ENCODE measurements at places on chromosomes 3 and 15.

DNA sequence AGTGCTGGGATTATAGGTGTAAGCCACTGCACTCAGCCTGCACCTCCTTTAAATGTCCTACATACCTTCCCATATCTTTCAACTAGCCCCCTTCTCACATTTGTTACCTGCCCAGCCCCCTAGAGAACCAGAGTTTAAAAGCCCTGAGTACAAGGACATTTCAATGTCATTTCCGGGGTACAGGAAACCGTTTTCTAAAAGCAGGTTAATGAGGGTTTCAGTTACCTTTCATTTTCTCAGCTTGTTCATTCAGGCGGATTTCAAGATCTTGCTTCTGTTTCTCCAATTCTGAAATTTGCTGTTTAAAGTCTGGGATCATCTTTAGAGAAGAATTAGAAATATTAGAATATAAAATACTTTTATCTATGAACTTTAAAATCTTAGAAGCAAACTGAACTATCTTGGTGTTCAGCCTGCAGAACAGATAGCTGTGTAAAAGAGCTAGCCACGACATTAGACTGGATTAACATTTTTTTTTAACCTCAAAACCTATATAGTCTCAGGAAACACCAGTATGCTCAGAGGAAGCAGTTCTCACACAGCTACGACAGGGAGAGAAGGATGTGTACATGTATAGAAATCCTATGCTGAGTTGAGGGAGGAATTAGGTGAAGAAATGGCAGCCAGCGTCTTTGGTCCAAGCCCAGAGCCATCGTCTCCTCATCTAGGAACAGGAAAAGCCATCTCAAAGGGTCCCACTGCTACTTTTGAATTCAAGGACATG is 29.9 kb upstream of the GNB5 start:
- DNase-seq: no peak

GRCh38 chr3:46626039-46626438 is 13.7 kb downstream of the FAM240A start:
- no peak for DNase-seq

GRCh38 chr3:126546549-126547239 is 12.0 kb downstream of the C3orf22 start:
- no peak for DNase-seq

GRCh38 chr15:52050416-52050815 is 31.4 kb downstream of the MAPK6 start:
- DNase-seq: peak; percentile 62

- peak; percentile 34 for DNase-seq
These were observed 35.0 kb downstream of the CTSH start for GRCh38 chr15:78909791-78910228.

DNA sequence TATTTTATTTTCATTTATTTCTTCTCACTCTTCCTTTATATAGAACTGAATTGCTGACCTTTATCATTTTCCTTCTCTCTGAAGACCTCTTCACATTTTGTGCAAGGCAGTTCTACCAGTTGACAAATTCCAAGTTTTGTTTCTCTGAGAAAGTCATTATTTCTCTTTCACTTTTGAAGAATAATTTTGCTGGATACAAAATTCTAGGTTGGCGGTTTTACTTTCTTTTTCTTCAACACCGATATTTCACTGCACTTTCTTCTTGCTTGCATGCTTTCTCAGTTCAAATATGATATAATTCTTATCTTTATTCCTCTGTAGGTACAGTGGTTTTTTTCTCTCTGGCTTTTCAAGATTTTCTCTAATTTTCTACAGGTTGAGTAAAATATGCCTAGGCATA is 15.9 kb downstream of the RFX7 start:
- DNase-seq: no peak

- DNase-seq: peak; percentile 85
These were observed 20.0 kb upstream of the PLCL2 start for GRCh38 chr3:16864610-16865313.

DNA sequence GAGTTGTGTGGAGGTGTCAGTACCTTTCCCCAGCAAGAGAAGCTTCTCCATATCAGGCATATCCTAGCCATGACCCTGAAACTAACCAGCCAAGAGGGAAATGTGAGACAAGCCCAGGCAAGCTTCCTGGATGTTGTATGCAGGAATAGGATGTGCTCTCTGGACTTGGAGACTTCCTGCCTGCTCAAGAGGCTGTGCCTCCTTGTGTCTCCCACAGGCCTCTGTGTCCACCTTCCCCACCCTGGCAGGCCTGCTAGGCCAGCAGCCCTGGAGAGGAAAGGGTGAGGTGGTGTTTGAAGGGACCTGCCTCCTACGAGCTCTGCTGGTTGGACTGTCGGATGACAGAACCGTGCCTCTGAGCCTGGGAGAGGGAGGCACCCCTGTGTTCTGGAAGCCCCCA is 2.1 kb upstream of the DYNLT2B start:
- no peak for DNase-seq

DNA sequence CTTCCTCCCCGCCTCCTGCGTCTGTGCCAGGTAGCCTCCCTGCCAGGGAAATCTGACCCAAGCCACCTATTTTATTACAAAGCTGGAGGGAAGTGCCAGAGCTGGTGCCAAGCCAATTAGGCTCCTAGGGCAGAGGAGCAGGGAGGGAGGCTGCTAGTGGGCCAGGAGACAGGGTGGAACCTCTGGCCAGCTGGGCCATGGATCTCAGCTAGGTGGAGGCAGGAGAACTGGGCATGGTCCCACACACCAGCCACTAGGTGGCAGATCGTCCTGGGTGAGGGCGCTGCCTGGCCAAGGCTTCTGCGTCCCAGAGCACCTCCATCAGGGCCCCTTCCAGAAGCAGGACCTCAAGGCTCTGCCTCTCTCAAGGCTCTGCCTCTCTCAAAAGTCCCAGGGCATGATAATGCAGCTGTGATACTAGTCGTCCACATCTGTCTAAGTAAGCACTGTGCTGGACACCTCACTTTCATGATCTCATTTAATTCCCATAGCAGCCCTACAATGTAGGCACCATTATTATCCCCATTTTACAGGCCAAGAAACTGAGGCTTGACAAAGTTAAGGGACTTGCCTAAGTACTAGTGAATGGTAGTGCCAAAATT is 4.5 kb upstream of the RFT1 start:
- DNase-seq: peak; percentile 60

DNA sequence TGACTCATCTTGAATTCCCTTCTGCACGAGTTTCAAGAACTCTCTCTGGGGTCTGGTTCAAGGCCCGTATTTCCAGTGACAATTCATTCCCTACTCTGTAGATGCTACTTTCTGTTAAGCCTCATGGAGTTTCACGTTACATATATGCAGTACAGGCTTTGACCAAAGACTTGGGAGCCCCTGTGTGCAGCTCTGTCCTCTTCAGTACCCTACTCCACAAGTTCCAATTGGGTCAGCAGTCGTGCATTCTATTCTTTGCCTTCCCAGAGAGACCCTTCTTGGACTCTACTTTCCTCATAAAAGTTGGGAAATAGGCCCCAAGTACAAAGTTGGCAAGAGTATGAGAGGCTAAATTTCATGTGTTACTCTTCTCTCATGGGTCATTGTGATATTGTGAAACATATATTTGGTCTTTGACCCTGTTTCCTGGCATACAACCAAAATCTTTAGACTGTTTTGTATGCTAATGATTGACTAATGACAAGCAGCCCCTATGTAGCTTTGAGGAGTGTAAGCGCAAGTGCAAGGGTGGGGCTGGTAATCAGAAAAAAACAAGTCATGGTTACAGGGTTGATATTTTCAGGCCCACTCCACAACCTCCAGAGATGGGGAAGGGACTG is 15.0 kb upstream of the CCDC50 start:
- DNase-seq: no peak
